ENCODE measurements at places on chromosomes 5 and 9.

DNA sequence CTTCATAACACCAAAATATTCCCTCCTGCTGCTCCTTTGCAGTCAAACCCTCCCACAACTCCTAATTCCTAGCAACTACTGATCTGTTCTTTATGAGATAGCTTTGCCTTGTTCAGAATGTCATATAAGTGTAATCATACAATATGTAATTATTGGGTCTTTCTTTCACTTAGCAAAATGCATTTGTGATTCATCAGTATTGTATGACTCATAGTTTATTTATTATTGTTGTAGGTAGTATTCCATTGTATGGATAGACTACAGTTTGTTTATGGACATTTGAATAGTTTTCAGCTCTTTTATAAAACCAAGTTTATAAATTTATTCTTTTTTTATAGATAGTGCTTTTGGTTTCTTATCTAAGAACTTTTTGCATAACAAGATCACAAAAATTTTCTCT, 468.2 kb upstream of the KIF2A start:
- no peak for DNase-seq

GRCh38 chr5:176406436-176407052, 9.8 kb downstream of the CLTB start:
- DNase-seq: no peak

DNA sequence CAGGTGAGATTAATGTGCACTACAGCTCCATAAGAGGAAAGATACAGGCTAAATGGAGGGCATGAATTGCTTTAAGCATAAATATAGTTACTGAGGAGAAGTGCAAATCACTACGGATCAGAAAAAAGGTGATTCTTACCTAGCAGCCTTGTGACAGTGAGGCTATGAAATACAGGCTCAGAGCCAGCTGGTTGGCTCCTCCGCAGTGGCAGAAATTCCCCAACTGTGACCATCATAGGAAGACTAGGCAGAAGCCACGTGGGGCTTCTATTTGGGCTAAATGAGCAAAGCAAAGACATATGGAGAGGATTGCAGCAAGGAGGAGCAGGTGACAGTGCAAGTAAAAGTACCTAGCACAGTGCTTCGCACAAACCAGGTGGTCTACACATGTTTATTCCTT, 40.5 kb downstream of the CDO1 start:
- DNase-seq: no peak

DNA sequence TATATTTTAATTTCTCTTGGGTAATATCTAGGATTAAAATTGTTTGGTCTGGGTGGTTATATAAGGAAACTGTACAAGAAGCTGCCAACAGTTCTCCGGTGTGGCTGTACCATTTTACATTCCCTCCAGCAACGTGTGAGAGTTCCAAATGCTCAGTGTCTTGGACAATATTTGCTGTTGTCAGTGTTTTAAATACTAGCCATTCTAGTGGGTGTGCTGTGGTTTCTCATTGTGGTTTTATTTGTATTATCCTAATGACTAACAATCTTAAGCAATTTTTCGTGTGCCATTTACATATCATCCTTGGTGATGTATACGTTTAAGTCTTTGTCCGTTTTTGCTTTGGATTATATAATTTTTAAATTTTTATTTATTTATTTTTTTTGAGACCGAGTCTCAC, 34.0 kb downstream of the TNFSF15 start:
- no peak for DNase-seq

GRCh38 chr5:167835146-167835545, 456.3 kb upstream of the WWC1 start:
- no peak for DNase-seq

All from ELF-1 (cell line).